Glutamatergic neuron (in vitro differentiated cells): ENCODE measurements at places on chromosomes 1 and 21. TPM values are rescaled to one million over a fixed set of nuclear protein-coding genes. Genes with fewer than 3 reads are reported as not detected.

GJB3 gene
- not detected for total RNA-seq

COL8A2 gene
- not detected for total RNA-seq

YBEY gene
- 19.6 TPM for total RNA-seq

NDUFV3 gene
- 33.9 TPM for total RNA-seq

KRTAP19-3 gene
- total RNA-seq = not detected

SPRR1A gene
- not detected for total RNA-seq

TRNP1 gene
- total RNA-seq = 13.9 TPM

PRRX1 gene
- not detected for total RNA-seq

SLC1A7 gene
- not detected for total RNA-seq

LAMB3 gene
- 0.54 TPM for total RNA-seq

CACNA1S gene
- 0.07 TPM for total RNA-seq
